Mesothelial cell of epicardium (in vitro differentiated cells): ENCODE measurements at places on chromosomes 6 and 20. TPM values are rescaled to one million over a fixed set of nuclear protein-coding genes. Genes with fewer than 3 reads are reported as not detected.

GRCh38 chr6:5785249-5785648 is 221.5 kb downstream of the NRN1 start:
- H3K4me1 ChIP-seq: peaks cover 5% of the 10 kb centered on the region
- H3K4me3 ChIP-seq: no peak overlapping the region
- H3K27ac ChIP-seq: no peak overlapping the region
- peaks cover 66% of the 10 kb centered on the region for H3K27me3 ChIP-seq
- no peaks in the 10 kb centered on the region for H3K36me3 ChIP-seq

BCAS4 gene
- 12.9 to 15.9 TPM (median 15.2 TPM) in 3 replicates for total RNA-seq

DNA sequence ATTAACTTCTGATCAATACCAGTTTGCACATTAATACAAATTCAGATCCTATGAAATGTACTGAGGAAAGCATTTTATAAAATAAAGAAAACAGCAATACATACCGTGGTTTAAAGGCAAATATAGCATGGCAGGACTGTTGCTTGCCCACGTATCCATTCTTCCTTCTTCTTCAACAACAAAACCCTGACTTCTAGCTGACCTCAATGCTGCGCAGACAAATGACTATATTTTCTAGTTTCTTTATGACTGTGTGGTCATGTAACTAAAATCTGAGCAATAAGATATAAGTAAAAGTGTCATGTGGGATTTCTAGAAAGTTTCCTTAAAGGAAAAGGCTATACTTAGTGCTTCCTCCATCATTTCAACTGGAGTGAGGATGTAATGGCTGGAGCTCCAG is 85.0 kb downstream of the CDC40 start:
- no peak overlapping the region for H3K4me3 ChIP-seq
- H3K27ac ChIP-seq: no peak overlapping the region
- peaks cover 58% of the 10 kb centered on the region for H3K36me3 ChIP-seq
- peaks cover 19% of the 10 kb centered on the region for H3K4me1 ChIP-seq

KHDC1 gene
- total RNA-seq: 9.5 to 10.2 TPM (median 10.2 TPM) in 3 replicates

TSHZ2 gene
- total RNA-seq: 28.8 to 31.0 TPM (median 29.1 TPM) in 3 replicates

KIAA1755 gene
- 3.3 to 4.4 TPM (median 3.6 TPM) in 3 replicates for total RNA-seq

GPR6 gene
- total RNA-seq: not detected in 3 replicates

SLC17A1 gene
- not detected in 3 replicates for total RNA-seq

GGTLC1 gene
- not detected in 3 replicates for total RNA-seq

- H3K27ac ChIP-seq: no peak overlapping the region
- H3K27me3 ChIP-seq: no peaks in the 10 kb centered on the region
- no peak for DNase-seq
- no peak overlapping the region for H3K4me3 ChIP-seq
Measured at GRCh38 chr20:25309395-25310267, 61.7 kb downstream of the PYGB start.

SOD2 gene
- total RNA-seq: 62.9 to 67.6 TPM (median 65.0 TPM) in 3 replicates

- no peaks in the 10 kb centered on the region for H3K36me3 ChIP-seq
- H3K27ac ChIP-seq: no peak overlapping the region
- H3K4me1 ChIP-seq: peaks cover 13% of the 10 kb centered on the region
- no peaks in the 10 kb centered on the region for H3K27me3 ChIP-seq
- no peak for DNase-seq
Measured at GRCh38 chr6:112946051-112946450, 598.9 kb downstream of the RFPL4B start.

SEMG1 gene
- not detected in 3 replicates for total RNA-seq

DNA sequence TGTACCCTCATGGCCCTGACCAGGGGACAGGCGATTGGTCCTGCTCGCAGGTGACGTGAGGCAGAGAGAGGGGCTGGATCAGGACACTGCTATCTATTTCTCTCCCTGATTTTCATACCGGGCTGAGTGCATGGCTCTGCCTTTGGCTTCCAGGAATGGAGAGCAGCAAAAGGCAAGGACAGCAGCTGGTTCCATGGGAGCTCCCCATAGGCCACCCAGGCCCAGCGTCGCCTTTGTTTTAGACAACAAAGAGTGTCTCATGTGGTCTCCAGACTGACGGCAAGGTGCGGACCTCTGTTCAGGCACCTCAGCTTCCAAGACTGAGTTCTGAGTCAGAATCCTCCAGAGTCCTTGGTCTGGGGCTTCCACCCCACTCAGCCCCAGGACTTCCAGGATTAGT is 123.1 kb downstream of the VEGFA start:
- H3K4me3 ChIP-seq: no peak overlapping the region
- no peak overlapping the region for H3K27ac ChIP-seq
- H3K4me1 ChIP-seq: peaks cover 14% of the 10 kb centered on the region
- H3K36me3 ChIP-seq: no peaks in the 10 kb centered on the region
- DNase-seq: no peak

DNA sequence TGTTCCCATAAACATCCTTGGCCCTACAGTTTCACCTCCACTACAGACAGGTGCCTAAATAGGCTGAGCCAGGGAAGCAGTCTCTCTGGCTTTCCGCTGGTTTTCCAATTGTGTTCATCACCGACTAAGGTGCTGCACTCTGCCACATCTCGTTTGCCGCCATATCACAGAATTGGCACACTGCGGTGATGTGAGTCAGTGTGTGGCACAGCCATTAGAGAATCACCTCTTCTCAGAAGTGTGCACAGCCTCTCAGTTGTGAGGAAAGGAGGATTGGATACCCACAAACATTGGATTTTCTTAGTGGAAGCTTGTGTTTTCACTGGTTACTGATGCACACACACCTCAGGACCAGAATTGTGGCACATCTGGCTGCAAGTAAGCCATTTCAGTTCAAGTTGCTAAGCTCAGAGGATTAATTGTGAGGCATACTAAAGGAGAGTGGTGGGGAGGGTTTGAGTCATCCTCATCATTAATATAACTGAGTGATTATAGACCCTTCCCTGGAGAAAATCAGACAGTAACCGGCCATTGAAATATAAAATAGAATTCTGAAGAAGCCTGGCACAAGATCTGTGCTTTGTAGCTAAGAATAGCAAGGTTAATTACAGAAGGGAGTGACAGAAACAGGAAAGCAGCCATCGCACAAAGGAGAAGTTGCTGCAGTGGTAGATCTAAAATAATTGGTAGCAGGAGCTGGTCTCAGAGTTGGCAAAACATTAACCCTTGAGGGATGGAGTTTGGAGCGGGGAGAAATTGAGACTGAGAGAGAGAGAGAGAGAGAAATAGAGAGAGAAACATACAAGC is 506.9 kb downstream of the LMBRD1 start:
- no peaks in the 10 kb centered on the region for H3K27me3 ChIP-seq
- no peak overlapping the region for H3K27ac ChIP-seq
- no peak for DNase-seq
